ENCODE measurements at places on chromosomes 2 and 18. TPM values are rescaled to one million over a fixed set of nuclear protein-coding genes. Genes with fewer than 3 reads are reported as not detected.

Gene ABCB11
- not detected for total RNA-seq

Gene UBE2F
- 67.7 TPM for total RNA-seq

Gene NYAP2
- total RNA-seq: not detected

Gene FN1
- total RNA-seq: 53.7 TPM

Gene KCNIP3
- 2.9 TPM for total RNA-seq

Gene NCL
- 108 TPM for total RNA-seq

Gene PPP1R1C
- total RNA-seq: 7.3 TPM

Gene GALNT14
- 6.7 TPM for total RNA-seq

Gene TOGARAM2
- total RNA-seq: 0.26 TPM

Gene NDUFV2
- total RNA-seq: 42.5 TPM

Gene LBX2
- total RNA-seq: 7.6 TPM
